ENCODE measurements at places on chromosomes 2 and 18.
A peak's percentile ranks its signal among the peaks of the same experiment; 100 is the strongest.

DNA sequence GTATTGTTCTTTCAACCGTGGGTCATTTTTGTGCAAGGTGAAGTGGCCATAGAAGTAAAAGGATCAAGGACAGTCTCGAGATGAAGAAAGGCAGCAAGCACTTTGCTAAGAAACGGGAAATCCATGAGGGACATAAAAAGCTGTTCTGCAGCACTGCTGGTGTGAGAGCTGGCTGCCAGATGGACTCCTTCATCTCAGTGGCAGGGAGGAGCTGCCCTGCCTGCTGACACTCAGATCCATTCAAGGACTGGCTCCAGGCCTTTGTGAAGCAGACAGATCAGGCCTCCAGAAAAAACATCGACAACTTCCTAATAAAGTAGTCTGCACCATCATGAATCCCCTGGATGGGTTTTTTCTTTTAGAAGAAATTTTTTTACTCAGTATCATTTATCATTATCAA, 29.5 kb downstream of the RMC1 start:
- no peak for DNase-seq

DNA sequence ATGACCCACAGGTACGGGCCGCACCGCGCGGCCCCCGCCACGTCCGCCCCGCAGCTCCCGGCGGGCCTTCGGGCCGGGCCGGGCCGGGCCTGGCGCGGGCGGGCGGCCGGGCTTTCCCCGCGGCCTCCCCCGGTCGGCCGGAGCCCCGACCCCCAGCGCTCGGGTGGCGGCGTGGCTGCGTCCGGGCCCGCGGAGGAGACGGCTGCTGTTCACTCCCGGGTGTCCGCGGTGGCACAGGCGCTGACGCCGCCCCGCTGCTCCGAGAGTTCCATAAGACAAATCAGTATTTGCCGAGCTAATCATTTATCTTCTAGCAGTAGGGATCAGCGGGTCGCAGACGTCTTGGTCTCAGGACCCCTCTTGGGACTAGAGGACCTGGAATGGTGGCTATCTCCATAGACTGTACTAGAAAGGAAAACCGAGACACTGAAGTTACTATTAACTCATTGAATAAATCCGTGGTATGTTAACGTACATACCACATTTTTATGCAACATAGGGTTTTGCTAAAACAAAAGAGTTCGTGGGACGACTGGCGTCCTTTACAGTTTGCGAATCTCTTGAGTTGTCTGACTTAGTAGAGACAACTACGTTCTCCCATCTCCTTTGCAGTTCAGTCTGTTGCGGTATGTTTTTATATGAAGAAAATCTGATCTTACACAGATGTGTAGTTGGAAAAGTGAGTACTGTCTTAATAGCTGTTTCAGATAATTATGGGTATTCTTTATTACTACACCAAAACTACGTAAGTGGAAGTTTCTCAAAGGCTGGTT, 500 bp downstream of the LIMS1 start:
- DNase-seq: peak; percentile 33

GRCh38 chr2:129721846-129722245, 257.6 kb upstream of the RAB6C start:
- no peak for DNase-seq

GRCh38 chr2:43170405-43171105, 55.9 kb downstream of the ZFP36L2 start:
- DNase-seq: no peak

DNA sequence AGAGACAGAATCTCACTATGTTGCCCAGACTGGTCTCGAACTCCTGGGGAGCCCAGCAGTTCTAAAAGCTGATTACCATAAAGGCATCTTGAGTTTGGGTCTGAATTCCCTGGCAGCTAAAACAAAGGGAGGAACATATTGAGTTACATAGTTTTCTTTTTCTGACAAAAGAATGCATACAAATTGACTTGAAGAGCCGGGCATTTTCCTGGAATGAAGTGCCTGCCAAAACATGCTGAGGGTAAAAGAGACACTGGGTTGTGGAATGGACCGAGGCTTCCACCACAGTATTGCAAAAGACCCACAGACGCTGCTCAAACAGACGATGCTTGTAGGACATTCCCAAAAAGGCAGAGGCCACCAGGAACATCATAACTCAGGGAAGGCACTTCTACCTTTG, 35.1 kb upstream of the ROCK2 start:
- DNase-seq: no peak

- no peak for DNase-seq
Measured at GRCh38 chr2:19784456-19784855, 117.3 kb downstream of the TTC32 start.

DNA sequence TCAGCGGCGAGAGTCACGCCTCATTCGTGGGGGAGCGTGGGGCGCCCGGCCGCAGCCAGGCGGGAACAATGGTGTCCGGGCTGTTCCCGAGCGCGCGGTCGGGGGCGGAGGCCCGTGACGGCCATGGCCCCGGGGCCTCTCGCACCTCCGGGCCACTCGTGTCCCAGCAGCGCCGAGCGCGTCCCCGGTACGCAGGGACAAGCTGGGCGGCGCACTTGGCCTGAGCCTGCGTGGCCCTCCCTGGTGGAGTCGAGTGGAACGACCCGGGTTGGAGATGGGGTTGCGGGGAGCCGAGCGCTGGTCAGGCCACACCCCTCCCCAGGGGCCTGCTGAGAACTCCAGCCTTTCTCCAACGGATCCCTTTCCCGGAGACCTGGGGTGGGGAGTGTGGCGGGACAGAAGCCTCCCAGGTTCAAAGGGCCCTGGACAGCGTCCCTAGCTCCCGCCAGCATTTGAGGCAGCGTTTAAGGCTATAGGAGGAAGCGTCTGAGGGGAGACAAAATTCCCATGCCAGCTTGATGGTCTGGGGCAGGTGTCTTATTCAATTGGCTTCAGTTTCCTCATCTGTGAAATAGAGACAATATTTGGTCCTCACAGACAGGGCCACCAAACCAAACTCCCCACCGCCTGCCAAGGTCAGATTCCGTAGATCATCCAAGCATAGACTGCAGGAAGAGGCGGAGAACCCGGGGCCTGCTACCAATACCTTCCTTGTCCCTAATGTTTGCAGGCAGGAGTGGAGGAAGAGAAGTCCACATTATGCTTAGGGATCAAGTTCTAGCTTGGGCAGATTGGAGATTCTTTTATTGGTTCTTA, 553 bp downstream of the CNDP2 start:
- DNase-seq: peak; percentile 27

GRCh38 chr18:56559044-56559443, 79.3 kb downstream of the TXNL1 start:
- no peak for DNase-seq

Data from stimulated activated CD4-positive, alpha-beta T cell treated with anti-CD3 and anti-CD28 coated beads, Interleukin-1b, Interleukin-23, amount 100 ng/mL, for 4 hours (primary cell).